ENCODE measurements at places on chromosomes 11 and 22.

- no peak for DNase-seq
Observed at GRCh38 chr22:20868025-20868962, 9.5 kb downstream of the SNAP29 start.

- DNase-seq, result no peak
Observed at GRCh38 chr22:32900886-32901635, 99.6 kb downstream of the TIMP3 start.

- DNase-seq, result no peak
Observed at GRCh38 chr22:36221799-36222751, 17.3 kb downstream of the APOL2 start.

DNA sequence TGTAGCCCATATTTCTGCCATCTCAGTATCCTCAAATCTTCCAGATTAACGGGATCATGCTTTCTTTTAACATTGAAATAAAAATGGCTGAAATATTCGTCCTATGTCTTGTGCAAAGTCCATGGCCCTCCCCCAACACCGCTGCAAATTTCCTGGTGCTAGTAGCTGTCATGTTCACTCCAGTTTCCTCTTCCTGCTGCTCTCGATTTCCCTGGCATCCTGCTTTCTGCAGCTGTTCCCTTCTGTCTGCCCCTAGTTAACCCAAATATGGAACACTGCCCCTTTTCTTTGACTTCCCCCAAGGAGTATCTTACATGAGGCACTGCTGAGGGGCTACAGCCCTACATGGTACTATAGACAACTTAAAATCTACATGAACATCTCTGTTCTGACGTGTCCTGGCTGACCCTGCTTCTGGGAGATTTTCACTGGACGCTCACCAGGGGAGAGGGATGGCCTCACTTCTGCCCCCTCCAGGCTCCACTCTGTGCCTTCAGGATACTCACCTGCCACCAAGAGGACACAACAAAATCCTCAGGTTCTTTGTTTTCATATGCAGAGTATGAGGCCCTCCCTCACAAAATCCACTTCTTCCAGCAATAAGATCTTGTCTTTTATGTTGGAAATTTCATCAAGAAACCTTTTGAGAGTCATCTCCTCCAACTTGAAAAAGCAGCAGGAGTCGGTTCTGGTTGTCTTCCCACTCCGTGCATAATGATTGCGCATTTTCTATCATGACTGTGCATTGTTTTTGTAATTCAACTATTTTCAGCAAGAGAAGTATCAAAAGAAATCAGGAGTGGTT is 29.5 kb upstream of the SCUBE2 start:
- DNase-seq, result no peak

GRCh38 chr11:10625982-10626311 is 57.5 kb upstream of the LYVE1 start:
- DNase-seq, result no peak
